ENCODE measurements at places on chromosomes 7 and 10.

DNA sequence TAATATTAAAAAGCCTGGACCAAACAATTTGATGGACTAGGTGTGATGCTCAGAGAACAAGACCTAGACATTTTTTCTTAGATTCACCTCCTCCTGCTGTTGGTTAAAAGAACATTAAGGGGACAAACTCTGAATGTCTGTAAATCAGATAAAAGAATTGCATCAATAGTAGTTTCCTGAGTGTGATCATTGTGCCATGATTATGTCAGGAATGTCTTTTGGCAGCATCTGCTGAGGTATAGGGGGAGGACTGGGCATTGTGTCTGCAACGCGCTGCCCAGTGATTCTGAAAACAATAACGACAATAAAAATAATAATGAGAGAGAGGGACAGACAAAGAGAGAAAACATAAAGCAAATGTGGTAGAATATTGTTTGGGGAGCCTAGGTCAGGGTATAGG, 6.9 kb downstream of the C7orf57 start:
- no peak for DNase-seq

GRCh38 chr10:76315240-76315639, 883.8 kb downstream of the LRMDA start:
- DNase-seq = no peak

DNA sequence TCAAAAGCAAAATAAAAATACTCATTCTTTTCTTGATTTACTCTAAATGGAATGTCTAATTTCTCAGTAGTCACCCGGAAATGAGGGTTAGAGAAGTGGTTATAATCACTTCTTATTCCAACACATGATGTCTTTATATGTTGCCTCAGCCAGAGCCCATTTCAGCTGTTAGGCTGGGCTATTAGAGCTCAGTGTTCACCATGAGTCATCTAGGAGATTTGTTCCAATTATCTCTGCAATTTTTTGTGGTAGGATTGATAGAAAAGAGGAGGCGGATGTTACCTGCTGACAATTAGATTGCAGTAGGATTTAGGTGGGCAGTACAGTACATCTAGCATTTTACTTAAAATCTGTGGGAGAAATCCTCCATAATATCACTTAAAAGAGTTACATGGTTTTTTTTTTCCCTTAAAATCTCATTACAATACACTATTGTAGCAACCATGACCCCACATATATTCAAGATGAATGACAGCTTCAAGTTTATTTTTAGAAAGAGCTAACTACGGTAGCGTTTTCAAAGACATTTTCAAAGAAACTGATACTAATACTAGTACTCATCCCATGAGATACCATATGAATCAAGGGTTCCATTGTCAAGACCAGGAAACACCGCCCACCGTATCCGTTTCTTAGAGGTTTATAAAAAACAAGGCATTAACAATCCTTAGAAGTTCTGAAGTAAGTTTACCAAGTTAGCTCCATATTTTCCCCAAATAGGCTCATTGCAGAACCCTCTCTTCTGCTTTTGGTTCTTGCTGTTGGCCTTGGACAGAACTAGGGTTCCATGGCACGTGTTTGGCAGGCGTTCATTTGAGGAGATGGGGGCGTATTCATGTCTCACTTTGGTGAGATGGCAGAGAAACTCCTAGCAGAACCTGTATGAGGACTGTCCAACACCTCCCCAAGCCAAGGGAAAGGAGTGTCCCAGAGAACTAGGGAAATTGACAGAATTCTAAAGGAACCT, 10.4 kb downstream of the CPA2 start:
- peak; percentile 81 for DNase-seq

- no peak for DNase-seq
These were observed 480.6 kb downstream of the IPMK start for GRCh38 chr10:57786850-57787750.

- no peak for DNase-seq
These were observed 621.6 kb downstream of the SORCS3 start for GRCh38 chr10:105262666-105263065.

DNA sequence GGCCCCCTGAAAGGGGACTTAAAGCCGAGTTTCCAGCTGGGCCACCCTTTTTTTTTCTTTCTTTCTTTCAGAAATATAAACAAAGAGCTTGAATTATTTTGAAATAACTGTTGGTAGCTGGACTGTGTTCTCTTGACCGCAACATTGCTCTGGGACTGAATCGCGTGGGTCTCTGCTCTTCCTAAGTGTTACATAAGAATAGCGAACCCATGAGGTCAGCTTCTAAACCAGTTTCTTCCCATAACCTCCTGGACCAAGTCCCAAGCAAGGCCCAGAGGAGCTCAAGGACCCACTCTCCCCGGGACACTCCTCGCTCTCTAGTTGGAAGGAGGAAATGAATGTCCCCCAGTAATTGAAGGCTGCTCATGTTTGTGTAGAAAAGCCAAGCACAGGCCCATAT, 91.1 kb downstream of the CXCL12 start:
- no peak for DNase-seq

GRCh38 chr7:158051776-158052175, 535.8 kb downstream of the PTPRN2 start:
- no peak for DNase-seq

DNA sequence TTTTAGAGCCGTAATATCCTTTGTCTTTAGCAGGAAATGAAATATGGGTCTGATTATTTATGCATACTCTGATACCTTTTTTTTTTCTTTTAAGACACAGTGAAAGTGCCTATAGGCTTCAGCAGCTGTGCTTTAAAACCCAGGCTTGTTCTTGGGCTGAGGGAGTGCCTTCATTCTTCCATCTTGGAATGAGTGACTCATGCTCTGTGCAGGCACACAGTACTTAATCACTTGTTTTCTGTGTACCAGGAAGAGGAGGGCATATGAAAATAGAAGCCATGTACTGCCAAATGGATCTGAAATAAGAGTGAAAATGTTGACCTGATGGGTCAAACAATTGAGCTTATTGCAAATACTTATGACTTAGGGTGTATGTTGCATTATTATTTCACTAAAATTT, 12.0 kb downstream of the INPP5F start:
- peak; percentile 33 for DNase-seq

- peak; percentile 32 for DNase-seq
These were observed 52.8 kb upstream of the AOAH start for GRCh38 chr7:36777062-36777461.

DNA sequence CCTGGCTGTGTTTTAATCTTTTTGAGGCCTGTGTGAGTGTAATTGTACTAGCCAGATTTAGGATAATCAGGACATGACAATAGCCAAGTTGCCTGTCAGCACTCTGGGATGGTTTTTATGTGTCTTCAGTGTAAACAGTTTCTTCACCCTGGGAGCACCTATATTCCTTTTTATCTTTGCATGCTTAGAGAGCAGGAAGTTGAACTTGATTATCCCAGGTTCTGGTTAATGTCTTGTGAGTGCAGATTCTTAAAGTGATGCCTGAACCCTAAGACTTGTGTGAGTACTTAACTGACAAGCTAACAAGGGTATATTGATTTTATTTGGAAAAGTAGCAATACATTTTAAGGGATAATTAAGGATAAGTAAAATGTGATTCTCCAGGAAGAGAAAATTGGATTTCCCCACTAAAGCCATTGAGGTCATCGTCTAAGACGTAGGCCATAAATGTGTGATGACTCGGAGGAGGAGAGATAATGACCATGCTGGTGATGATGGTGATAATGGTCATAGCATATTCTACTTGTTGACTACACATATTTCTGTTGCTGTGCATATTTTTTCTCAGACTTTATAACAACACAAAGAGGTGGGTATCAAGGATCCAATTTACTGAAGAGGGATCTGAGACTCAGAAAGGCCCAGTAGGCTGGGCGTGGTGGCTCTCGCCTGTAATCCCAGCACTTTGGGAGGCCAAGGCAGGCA, 234.7 kb downstream of the CAMK1D start:
- DNase-seq = no peak

DNA sequence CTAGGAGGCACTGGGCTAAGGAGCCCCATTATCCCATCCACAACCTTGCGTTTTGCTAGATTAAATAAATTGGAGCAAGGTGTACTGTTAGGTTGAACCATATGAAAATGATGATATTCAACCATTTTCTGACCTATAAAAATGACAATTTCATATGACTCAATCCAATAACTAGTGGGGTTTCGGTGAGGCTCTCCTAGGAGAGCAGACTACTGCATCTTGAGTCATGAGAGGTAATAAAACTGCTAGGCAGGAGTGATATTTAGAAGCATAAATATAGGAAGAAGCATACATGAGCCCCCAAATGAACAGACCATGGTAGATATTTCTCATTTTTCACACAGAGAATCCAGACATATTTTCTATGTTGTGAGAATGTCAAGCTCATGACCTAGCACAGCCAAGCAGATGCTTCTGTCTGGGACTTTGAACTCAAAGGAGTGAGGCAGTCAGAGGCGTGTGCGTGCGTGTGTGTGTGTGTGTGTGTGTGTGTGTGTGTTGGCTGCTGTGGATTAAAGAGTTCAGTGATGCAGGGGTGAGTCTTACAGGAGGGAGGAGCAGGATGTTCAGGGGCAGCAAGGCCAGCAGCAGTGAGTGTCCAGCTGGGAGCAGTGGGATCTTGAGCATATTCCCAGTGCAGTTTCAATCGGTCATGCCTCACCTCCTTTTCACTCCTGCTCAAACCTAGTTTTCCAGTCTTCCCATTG, 17.8 kb upstream of the WDR11 start:
- no peak for DNase-seq

DNA sequence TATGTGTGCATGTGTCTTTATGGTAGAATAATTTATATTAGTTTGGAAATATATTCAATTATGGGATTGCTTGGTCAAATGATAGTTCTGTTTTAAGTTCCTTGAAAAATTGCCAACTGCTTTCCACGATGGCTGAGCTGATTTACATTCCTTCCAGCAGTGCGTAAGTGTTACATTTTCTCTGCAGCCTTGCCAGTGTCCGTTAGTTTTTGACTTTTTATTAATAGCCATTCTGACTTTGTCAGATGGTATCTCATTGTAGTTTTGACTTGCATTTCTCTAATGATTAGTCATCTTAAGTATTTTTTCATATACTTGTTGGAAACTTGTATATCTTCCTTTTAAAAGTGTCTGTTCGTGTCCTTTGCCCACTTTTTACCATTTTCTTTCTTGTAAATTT, 434.2 kb upstream of the POT1 start:
- DNase-seq = no peak

- DNase-seq = no peak
These were observed 125.9 kb upstream of the INSYN2A start for GRCh38 chr10:127322286-127322685.

DNA sequence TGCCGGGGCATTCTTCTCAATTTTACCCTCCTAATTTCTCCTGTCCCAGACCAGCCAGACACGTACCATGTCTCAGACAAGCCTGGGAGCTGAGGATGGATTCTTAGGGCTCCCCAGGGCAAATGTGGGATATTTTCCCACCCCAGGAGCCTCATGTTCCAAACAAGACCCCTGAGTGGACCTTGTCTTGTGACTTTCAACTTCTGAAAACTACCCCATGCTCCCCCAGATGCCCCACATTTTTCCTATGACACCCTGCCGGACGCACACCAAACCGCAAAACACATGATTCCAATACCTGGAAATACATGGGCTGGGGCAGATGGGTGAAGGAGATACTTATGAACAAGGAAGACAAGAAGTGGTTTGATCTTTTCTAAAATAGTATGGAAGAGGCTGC, 874 bp downstream of the GIMAP5 start:
- DNase-seq = no peak

DNA sequence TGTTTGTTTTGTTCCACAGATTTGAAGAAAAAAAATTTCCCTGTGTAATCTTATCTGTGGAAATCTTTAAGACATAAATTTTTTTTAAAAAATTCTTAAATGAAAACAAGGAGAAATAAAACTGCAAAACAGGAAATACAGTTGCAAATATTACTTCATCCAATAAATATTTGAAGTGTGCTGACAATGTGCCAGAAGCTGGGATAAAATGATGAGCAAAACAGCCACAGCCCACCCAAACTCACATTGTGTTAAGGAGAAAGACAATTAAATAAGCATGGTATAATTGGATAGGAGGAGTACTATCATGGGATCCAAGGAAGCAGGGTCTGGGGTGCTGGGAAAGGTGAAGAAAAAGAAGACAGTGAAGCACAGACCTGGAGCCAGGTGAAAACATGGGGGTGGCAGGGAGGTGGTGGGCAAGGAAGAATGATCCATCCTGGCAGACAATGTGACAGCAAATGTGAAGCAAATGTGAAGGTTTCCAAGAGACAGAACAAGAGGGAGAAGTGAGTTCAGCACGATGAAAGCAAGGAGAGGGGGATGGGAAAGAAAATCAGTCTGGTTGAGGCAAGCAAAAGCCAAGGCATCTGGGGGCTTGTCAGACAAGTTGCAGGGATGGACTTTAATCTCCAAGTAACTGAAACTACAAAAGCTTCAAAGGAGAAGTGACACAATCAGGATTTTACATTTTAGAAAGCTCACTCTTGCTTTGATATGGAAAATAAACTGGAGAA, 135.9 kb downstream of the HIBADH start:
- no peak for DNase-seq

DNA sequence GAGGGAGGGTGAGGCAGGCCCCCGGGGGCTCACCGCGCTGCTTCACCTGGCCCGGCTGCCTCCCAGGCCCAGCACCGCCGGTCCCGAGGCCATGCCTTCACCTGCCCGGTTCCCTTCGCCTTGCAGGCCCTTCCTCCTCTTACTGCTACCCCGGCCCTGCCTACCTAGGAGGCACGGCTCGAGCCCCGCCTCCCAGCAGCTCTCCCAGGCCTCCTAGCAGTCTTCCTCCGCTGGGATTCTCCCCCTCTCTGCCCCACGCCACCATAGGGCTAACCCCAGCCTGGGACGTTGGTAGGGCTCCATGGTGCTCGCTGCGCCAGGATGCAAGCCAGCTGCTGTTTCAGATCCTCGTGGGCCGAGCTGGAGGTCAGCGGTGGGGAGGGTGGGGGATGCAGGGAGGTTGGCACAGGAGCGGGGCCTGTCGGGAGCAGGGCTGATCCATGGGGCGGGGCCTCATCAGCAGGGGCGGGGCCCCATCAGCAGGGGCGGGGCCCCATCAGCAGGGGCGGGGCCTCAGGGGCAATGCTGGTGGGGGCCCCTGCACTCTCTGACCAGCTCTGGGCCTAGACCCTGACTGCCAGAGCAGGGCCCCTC, 63.3 kb downstream of the RASGEF1A start:
- peak; percentile 44 for DNase-seq

GRCh38 chr7:123537026-123537642, 2.7 kb upstream of the IQUB start:
- no peak for DNase-seq

DNA sequence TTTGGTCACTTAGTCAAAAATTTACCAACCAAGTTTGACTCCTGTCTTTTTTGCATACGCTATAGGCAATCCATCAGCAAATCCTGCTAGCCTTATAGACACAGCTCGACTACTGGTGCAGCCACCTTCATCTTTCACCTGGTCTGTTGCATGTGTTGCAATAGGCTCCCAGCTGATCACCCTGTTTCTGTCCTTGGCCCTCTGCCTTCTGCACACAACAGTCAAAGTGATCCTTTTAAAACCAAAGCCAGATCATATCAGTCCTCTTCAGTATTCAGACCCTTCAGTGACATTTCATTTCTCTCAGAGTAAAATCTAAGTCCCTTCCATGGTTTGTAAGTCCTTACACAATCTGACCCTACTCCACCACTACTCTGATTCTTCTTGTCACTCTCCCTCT, 10.9 kb upstream of the CDK6 start:
- no peak for DNase-seq
